Fibroblast of the aortic adventitia (primary cell): ENCODE measurements at places on chromosomes 12 and 14. TPM values are rescaled to one million over a fixed set of nuclear protein-coding genes. Genes with fewer than 3 reads are reported as not detected.

Gene CAPS2
- total RNA-seq, result 12.9 and 18.1 TPM in 2 replicates

Gene PPP1R1A
- not detected in 2 replicates for total RNA-seq

Gene SOX5
- 5.4 and 12.8 TPM in 2 replicates for total RNA-seq

Gene HOXC9
- total RNA-seq, result 0.65 TPM in 1 of 2 replicates, not detected in the other

Gene C3AR1
- total RNA-seq, result 0.18 TPM in 1 of 2 replicates, not detected in the other
